ENCODE measurements at places on chromosomes 16 and 17. TPM values are rescaled to one million over a fixed set of nuclear protein-coding genes. Genes with fewer than 3 reads are reported as not detected.

The DYNLL2 gene
- total RNA-seq: 11.3 TPM

The APOBR gene
- 1.3 TPM for total RNA-seq

The SLC35G6 gene
- total RNA-seq: not detected

DNA sequence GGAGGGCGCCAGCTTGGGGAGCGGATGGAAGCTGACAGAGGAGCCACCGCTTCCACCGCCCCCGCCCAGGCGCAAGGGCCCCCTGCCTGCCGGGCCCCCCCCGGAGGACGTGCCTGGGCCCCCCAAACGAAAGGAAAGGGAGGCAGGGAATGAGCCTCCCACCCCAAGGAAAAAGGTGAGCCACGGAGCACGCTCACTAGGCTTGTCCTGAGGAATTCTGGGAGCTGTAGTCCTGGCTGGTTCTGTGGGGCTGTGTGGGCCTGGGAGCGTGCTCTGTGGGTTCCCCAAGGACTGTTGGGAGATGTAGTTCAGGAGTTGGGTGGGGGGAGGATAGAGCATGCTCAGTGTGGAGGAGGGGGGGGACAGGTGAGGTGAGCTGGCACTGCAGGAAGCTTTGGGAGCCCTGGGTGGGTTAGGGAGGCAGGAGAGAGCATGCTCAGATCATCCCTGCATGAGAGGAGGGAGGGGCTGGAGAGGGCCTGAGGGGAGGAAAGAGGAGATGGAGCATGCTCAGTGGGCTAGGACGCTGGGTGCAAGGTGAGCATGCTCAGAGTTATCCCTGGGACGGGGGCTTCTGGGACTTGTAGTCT lies 4.5 kb downstream of the FBXL19 start:
- peak; percentile 49 for DNase-seq

- no peak for DNase-seq
These were observed 14.7 kb downstream of the CYBC1 start for GRCh38 chr17:82435601-82436583.

The NKD1 gene
- total RNA-seq: 0.28 TPM

The KRTAP3-2 gene
- total RNA-seq: not detected

DNA sequence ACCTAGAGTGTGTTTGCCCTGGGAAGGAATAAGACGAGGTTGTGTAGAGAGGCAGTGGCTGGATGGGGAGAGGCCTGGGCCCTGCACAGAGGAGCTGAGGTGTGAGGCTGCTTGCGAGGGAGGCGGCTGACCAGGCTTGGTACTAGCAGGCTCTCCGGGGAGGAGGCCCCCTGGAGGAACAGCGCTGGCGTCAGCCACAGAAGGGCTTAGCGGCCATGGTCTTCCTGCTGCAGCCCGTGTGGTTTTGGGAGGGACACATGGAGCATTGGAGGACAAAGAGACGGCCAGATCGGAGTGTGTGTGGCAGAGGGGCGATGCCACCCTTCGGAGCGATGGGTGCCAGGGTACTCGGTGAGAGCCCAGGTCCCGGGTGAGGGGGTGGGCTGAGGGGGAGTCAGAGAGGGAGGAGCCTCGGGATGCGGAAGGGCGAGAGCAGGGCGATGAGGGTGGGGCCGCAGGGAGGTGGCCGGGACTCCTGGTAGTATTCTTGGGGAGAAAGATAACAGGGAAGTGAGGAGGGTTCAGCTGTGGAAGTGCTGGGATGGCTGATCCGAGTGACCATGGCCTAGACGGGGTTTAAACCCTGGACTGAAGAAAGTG lies 8.3 kb downstream of the BANP start:
- no peak for DNase-seq

- DNase-seq: no peak
These were observed 17.6 kb downstream of the CDK5R1 start for GRCh38 chr17:32504166-32504990.

- peak; percentile 95 for DNase-seq
These were observed at the start of gene RUNDC1 for GRCh38 chr17:42980274-42980765. TSS of gene RUNDC1 (plus strand) at chr17:42980565. CDS start at chr17:42980577, 12 bp downstream.

GRCh38 chr17:81101614-81102306 lies 63.5 kb upstream of the PVALEF start:
- peak; percentile 85 for DNase-seq

The TMEM220 gene
- total RNA-seq: 19.6 TPM

- DNase-seq: no peak
These were observed 38.4 kb downstream of the UTP18 start for GRCh38 chr17:51298508-51299371.

The TMEM100 gene
- 4.8 TPM for total RNA-seq

- DNase-seq: no peak
These were observed 9.7 kb downstream of the PRR29 start for GRCh38 chr17:64007838-64008282.

The AARSD1 gene
- 8.2 TPM for total RNA-seq

The NFE2L1 gene
- total RNA-seq: 79.5 TPM

DNA sequence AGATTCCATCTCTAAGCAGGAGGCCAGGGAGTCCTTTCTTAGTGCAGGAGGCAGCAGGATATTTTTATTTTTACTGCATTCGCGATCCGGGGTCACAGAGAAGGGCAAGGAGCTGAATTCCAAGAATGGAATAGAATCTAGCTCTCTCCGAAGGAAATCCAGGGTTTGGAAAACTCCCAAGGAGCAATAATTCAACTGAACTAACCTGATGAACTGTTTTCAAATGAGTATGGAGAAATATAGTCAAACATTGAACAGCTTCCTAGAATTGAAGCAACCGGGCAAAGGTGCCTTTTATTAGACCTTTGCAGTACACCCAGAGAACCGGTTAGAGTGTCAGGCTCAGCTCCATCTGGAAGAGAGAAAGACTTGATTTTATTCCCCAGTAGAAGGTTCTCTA lies 120.7 kb upstream of the MAF start:
- no peak for DNase-seq

GRCh38 chr16:79188115-79188738 lies 412.3 kb downstream of the MAF start:
- no peak for DNase-seq

DNA sequence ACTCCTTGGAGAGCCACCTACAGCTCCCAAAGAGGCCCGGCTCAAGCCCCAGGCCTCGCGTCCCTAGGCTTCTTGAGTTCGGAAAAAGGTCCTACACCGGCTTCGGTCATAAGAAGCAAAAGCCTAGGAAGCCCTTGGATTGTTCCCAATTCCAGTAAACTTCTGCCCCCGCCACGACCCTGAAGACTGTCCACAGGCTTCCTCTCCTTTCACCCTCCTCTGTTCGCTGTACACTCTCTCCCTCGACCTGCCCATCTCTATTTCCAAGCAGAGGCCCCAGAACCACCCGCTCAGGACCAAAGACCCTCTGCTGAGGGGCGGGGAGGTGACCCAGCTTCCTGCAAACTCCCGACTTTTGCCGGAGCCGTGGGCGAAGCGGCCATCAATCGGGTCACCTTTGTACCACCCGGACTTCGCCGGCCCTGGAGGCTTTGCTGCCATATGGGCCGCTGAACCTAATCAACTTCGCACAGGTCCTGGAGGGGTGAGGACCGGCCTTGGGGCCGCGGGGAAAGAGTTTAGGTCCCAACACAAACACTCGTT lies 2.7 kb downstream of the HOXB2 start:
- peak; percentile 58 for DNase-seq

The MAF gene
- total RNA-seq: 16.0 TPM

The TMC7 gene
- 0.42 TPM for total RNA-seq

DNA sequence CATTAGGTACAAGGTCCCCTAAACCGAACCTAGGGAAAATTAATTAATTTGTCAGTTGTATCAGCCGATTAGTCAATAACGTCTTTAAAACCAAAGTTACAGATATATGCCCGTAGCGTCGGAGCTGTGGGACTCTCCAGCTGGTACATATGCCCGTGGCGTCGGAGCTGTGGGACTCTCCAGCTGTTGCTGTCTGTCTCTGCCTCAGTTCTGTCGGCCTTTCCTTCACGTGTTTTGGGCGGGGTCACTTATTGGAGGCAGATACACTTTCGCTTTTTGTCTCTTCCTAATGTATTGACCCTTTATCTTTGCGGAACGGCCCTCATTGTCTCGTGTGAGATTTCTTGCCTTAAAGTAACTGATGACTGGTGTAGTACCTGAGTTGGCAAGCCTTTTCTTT lies 62.0 kb upstream of the ZNF750 start:
- DNase-seq: no peak

DNA sequence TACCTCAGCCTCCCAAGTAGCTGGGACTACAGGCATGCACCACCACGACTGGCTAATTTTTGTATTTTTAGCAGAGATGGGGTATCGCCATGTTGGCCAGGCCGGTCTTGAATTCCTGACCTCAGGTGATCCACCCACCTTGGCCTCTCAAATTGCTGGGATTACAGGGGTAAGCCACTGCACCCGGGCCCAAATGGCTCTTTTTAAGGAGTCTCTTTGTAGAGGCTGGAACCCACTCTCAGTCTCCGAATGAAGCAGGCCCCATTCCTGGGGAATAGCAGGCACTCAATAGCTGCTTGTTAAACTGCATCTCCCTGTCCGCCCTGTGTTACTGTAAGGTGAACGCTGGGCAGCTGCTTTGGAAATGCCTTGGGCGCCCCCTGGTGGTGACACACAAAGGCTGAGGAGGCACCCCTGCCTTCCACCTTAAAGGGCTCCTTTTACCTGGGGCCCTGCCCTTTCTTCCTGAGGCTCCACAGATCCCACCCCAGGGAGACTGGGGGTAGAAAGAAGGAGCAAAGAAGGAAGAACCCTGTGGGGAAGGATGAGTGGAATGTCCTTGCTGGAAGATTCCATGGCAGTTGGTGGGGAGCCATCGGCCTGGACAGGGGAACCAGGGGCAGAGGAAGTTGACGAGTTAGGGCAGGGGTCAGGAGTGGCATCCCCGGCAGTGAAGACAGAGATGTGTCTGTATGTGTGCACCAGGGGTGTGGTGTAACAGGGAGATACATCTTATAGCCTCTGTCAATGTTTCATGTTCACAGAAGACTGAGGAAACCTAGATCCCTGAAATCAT lies 6.1 kb upstream of the SP2 start:
- DNase-seq: peak; percentile 93

DNA sequence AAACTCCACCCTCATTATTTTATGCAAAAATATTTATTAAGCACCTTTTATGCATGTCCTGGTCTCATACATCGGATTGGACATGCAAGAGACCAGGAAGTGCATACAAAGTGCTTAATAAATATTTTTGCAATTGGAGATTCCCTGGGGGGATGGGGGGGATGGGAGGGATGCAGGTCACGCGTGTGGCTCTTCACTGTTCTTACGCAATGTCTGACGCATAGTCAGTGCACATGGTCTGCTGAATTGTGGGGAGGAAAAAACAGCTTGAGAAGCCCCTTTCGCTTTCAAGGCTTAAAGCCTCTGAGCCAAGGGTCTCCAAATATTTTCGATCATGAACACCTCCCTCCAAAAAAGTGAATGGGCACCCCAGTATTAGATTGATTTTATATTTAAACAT lies 96.7 kb upstream of the XYLT1 start:
- DNase-seq: no peak

The FAM20A gene
- total RNA-seq: 14.9 TPM

The ZNF423 gene
- 0.42 TPM for total RNA-seq
